EH (cell line): ENCODE measurements at places on chromosomes 7 and 10.

DNA sequence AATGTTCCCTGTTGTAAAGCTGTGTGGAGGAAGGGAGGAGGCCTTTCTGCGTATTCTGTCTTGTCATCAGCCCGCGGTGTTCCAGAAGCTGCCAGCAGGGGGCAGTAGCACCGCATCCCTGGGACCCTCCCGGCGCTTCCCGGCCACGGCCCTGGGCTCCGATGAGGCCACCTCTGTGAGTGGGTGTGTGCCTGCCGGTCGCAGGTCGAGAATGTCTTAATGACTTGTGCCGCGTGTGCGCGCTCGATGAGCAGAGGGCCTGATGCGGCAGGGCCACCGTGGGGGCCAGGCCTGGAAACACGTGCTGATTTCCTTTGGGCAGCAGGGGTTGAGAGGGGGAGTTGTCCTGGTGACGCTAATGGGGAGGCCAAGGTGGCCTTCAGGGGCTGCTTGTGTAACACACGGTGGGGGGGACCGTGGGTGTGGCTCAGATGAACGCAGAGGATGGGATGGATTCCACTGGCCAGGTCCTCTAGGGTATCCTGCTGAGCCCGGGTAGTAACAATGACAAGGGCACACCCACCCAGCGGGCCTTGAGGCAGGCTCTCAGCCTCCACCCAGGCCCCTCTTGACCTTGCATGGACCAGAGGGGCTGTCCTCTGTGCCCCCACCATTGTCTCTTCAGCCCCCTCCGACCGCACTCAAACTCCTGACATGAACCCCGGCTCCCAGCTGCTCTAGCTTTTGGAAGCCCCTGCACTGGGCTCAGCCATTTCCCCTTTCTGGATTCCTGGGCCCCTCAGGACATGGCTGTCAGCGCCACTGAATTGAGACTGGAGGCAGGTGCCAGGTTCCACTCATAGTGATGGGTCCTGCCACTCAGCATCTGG lies 135.9 kb upstream of the PODXL start:
- peak; percentile 39 for DNase-seq

GRCh38 chr7:131774419-131775220 lies 218.2 kb upstream of the PODXL start:
- DNase-seq, result no peak

DNA sequence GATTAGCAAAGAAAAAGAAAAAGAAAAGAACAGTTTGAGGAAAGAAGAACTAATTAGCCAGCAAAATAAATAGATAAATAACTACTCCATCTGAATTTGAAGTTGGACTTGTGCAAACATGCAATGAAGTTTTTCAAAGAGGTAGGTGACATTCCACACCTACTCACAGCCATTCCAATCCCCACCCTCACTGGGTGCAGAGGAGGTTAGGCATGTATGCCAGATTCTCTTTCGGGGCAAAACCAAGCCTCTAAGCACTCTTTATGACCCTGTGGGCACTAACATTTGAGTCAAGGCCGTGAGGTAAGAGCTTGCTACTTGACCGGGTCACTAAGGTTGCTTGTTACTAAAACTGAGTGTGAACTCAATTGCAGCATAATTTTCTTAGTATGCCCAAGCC lies 108.4 kb upstream of the SEMA3A start:
- DNase-seq, result no peak

GRCh38 chr7:6056616-6057015 lies 25.4 kb downstream of the ANKRD61 start:
- DNase-seq, result no peak

GRCh38 chr7:71507680-71508602 lies 376.0 kb downstream of the GALNT17 start:
- no peak for DNase-seq

DNA sequence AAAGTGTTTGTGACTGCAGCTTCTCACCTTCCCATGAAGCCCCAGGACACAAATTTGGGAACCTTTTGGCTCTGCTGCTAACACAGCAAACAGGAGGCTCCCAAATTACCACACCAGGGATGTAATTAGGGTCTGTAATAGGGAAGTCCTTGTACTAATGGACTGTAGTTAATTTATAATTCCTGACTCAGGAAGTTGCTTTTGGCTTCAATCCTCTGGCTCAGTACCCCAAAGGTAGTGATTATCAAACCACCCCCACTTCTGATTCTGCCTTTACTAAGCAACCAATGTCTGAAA lies 3.8 kb upstream of the MALSU1 start:
- DNase-seq, result no peak

DNA sequence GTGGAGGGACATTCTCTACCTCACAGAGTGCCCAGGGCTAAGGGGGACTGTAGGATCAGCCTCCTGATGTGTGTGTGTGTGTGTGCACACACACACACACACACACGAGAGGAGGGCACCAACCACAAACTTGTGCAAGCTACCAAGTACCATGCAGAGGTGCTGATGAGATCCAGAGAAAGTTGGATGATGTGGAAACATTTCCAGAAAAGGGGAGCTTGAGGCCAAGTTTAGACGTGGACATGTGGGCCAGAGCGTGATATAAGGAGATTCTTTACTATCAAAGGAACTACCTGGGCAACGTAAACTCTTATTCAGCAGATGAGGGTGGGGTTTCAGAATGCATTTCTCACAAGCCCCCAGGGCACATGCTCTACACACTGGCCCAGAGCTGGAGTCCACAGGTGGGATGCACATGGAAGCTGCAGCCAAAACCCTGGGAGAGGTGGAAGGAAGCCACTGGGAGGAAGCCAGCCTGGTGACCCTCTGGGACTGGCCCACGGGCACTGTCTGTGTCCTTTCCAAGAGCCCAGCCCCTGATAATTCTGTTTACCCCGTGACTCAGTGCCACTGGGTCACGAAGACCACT lies 53.5 kb downstream of the DLG5 start:
- no peak for DNase-seq

- DNase-seq, result no peak
Observed at GRCh38 chr10:119541459-119542356, 811 bp downstream of the RGS10 start.

- no peak for DNase-seq
Observed at GRCh38 chr7:156780724-156781455, 112.1 kb downstream of the LMBR1 start.

DNA sequence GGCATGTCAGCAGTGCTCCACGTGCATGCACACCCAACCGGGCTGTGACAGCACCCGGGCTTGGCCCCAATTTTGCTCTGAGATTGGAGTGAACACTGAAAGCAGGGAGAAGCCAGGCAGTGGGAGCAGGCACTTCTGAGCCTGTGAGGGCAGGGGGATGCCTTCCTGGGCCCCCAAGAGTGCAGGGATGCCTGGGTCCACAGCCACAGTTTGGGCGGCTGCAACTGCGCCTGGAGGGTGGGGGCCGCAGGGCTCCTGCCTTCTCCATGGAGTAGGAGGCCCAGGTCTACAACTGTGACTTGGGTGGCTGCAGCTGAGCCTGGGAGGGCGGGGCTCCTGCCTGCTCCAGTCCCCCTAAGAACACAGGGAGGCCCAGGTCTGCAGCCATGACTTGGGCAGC lies 37.6 kb upstream of the BNIP3 start:
- no peak for DNase-seq

DNA sequence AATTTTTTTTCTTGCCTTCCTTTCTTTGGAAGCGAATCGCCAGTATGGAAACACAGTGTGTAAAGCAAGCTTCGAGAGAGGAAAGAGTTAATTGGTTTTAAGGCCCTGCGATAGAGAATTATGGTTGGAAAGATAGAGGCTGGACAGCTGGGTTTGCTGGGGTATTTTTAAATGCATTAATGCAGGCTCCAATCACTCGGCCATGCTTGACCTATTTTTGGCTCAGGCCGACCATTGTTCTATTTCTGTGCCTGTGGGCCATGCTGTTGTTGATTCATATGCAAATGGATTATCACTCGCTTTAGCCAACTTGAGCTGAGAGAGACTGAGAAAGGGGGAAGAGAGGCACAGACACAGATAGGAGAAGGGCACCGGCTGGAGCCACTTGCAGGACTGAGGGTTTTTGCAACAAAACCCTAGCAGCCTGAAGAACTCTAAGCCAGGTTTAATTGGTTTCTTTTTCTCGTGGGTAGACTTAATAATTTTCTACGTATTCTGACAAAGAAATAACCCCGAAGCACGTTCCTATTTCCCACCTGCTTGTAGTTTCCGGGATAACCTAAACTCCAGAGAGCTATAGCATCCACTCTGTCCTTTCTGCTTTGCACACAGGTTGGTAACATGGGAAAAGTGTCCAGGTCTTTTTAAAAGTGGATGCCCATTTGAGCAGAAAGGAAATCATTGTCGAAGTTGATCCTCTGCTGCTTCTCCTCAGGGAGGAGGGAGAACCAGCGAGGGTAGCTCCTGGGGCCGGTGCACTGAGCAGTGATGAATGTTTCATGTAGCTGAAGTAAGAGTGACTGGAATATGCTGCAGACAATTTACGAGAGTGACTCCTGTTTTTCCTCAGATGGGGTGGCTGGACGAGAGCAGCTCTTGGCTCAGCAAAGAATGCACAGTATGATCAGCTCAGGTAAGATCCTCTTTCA lies at the start of gene HDAC9:
TSS of gene HDAC9 (plus strand) at position 338 of the 929 bp plus-strand sequence. CDS start at position 892, 554 bp downstream.
- DNase-seq, result peak; percentile 70

- DNase-seq, result peak; percentile 12
Observed at GRCh38 chr7:85630904-85631600, 444.2 kb upstream of the SEMA3D start.

DNA sequence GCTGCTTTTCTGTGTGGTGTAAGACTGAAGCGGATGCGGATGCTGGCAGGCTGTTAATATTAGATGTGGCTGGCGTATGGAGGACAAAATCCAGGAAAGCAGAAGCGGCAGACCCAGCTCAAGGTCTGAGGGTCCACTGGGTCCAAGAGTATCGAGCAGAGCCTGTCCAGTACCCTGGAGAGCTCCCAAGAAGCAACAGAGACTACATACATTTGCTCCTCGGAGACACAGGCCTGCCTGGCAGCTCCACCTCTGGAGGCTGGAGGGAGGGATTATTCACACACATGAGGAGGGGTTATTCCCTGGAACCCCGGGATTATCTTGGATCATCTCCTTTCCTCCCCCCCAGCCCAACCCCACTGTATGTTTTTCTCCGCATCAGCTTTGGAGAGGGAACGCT lies 31.3 kb upstream of the LOXL4 start:
- DNase-seq, result peak; percentile 51

DNA sequence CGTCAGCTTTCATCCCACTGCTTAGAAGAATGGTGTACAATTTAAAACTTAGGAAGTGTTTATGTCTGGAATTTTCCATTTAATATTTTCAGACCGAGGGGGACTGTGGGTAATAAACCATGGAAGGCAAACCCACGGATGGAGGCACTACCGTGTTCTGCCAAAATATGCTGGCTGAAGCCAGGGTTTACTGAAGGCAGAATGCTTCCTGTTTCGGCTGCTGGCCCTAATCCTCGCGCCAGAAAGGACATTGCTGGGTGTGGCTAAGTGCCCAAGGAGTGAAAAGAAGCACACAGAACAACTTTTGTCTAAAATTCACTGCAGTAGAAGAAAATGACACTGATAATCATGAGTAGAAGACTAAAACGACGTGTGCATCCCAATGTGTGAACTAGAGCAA lies 32.3 kb downstream of the PITRM1 start:
- no peak for DNase-seq

GRCh38 chr10:74174521-74174920 lies 23.5 kb downstream of the ADK start:
- peak; percentile 22 for DNase-seq
